ENCODE measurements at places on chromosomes 2 and 18.
A peak's percentile ranks its signal among the peaks of the same experiment; 100 is the strongest.

- no peaks in the 10 kb centered on the region for H3K27me3 ChIP-seq
- no peak overlapping the region for H3K4me3 ChIP-seq
- H3K36me3 ChIP-seq = no peaks in the 10 kb centered on the region
- peak; percentile 32 for DNase-seq
- peaks cover 6% of the 10 kb centered on the region for H3K4me1 ChIP-seq
- no peak overlapping the region for H3K27ac ChIP-seq
Observed at GRCh38 chr2:168434146-168434545, 21.9 kb upstream of the CERS6 start.

- no peak for DNase-seq
- no peak overlapping the region for H3K27ac ChIP-seq
- H3K4me1 ChIP-seq = no peaks in the 10 kb centered on the region
- no peaks in the 10 kb centered on the region for H3K36me3 ChIP-seq
- no peaks in the 10 kb centered on the region for H3K27me3 ChIP-seq
Observed at GRCh38 chr2:122221665-122222064, 466.2 kb downstream of the TSN start.

GRCh38 chr18:36035253-36035652 lies 32.1 kb downstream of the RPRD1A start:
- peaks cover 5% of the 10 kb centered on the region for H3K36me3 ChIP-seq
- H3K27ac ChIP-seq = no peak overlapping the region
- no peak overlapping the region for H3K4me3 ChIP-seq
- no peaks in the 10 kb centered on the region for H3K27me3 ChIP-seq

DNA sequence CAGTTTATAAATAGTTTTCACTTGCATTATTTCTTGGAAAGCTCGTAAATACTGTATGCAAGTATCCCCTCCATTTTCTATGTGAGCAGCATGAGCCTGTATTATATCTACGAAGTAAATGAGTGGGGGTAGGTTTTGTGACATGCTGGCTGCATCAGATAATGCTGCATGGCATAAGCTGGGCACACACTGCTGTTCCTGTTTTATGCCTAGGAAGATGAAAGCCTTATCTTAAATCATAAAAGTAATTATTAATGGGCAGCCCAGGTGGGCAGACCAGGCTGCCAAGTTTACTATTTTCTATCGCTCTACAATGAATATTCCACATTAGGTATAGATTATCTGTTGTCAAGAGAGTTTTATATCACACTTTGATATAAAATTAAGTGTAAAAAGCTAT lies 854.6 kb downstream of the DPP10 start:
- H3K4me1 ChIP-seq = no peaks in the 10 kb centered on the region
- H3K4me3 ChIP-seq = no peak overlapping the region
- H3K27ac ChIP-seq = no peak overlapping the region

DNA sequence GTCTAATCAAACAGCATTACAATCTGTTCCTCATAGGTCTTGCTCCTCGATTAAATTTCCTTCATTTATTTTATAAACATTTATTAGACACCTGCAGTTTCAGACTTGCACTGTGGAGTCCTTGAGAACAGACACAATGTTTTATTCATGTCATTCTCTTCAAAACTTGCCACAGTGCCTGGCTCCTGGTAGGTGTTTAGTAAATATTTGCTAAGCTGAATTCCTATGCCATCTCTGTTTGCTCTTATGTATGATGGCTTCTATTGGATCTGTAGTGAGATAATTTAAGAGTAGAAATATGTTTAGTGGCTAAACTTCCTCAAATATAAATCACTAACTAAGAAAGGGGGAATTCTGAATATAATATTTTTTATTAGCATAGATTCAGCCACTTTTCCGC lies 61.4 kb downstream of the LRATD1 start:
- H3K27ac ChIP-seq = no peak overlapping the region
- H3K36me3 ChIP-seq = no peaks in the 10 kb centered on the region
- no peaks in the 10 kb centered on the region for H3K4me1 ChIP-seq

DNA sequence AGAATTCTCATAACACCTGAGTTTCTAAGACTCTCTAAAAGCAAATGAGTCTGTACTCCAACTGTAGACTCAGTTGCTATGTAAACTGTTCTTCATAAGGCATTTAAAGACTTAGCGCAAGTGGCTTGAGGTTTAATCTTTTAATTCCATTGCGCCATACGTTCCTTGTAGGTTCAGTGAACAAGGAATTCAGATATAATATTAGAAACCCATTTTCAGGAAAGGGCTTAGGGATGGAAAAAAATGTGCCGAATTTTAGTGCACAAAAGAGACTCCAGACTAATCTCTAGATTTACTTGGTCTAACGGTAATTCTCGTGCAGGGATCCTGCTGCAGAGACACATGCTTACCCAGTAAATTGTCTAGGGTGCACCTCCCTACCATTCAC lies 268.9 kb upstream of the TANK start:
- no peaks in the 10 kb centered on the region for H3K36me3 ChIP-seq
- no peak overlapping the region for H3K4me3 ChIP-seq
- H3K27me3 ChIP-seq = no peaks in the 10 kb centered on the region
- DNase-seq = no peak
- no peaks in the 10 kb centered on the region for H3K4me1 ChIP-seq

DNA sequence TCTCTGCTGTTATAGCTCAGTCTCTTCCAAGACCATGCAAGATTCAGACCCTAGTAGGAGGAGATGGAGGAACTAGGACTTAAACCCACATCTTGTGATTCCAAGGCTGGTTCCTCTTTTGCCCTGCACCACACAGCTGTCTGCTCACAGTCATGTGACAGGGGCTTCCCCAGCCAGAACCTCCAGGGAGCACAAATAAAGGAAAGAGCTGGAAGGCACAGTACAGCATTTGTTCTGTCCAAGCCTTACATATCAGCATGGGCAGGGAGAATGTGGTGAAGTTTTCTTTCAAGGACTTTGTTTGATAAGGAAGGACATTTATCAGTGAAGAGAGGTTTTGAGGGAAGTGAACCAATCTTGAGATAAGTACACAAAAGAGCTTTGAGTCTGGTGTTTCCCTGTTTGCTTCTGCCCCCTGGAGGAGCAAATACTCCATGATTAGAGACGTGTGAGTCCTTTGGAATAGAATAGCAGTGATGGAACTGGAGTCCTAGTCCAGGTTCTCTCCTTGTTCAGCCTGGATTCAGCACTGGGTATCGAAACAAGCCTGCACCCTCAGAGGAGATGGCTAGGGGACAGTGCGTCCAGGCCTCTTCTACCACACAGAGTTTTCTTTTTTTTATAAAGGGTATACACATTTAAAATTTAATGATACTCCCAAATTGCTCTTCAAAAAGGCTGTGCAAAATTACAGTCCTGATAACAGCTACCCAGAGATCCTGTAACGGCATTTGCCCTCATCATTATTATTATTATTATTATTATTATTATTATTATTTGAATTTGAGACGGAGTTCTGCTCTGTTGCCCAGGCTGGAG lies 24.6 kb upstream of the CASP10 start:
- peaks cover 27% of the 10 kb centered on the region for H3K4me1 ChIP-seq
- H3K36me3 ChIP-seq = peaks cover 75% of the 10 kb centered on the region
- H3K27me3 ChIP-seq = no peaks in the 10 kb centered on the region
- no peak overlapping the region for H3K4me3 ChIP-seq
- peak; percentile 84 for DNase-seq
- H3K27ac ChIP-seq = peak overlapping the region; percentile 79

GRCh38 chr2:9095690-9096089 lies 92.2 kb upstream of the MBOAT2 start:
- H3K4me3 ChIP-seq = no peak overlapping the region
- peaks cover 6% of the 10 kb centered on the region for H3K27me3 ChIP-seq
- H3K36me3 ChIP-seq = no peaks in the 10 kb centered on the region
- no peaks in the 10 kb centered on the region for H3K4me1 ChIP-seq
- H3K27ac ChIP-seq = no peak overlapping the region

DNA sequence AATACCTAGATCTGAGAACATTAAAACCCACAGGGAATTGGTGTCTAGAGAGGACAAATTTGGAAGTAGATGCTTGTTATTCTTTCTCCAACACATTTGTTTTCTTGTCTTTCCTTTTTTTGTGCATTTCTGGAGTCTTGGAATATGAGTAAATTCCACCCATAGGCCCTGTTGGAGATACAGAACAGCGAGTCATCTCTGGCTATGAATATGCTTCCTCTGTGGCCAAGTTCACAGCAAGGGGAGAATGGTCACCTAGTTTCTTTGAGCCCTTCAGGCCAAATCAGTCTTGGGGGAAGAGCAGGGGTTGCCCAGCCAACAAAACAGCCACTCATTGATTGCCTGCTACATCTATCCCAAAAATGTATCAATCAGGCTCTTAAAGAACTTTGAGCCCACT lies 31.3 kb downstream of the SP140L start:
- DNase-seq = no peak
- no peak overlapping the region for H3K4me3 ChIP-seq
- H3K36me3 ChIP-seq = peaks cover 43% of the 10 kb centered on the region
- H3K27ac ChIP-seq = no peak overlapping the region
- H3K4me1 ChIP-seq = peaks cover 3% of the 10 kb centered on the region

DNA sequence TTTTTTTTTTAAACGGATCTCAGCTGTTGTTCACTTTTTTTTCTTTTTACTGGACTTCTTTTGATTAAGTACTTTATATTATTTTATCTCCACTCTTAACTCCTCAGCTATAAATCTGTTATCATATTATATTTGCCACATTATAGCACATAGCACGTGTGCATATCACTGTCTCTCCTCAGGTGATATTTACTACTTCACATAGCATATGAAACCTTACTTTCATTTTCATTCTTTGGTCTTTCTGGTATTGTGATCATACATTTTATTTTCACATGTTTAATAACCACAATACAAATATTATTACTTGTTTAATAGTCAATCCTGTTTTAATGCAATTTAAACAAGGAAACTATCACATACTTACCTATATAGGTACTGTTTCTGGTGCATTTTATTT lies 993.1 kb upstream of the TMEFF2 start:
- H3K27ac ChIP-seq = no peak overlapping the region
- DNase-seq = no peak
- no peaks in the 10 kb centered on the region for H3K36me3 ChIP-seq
- H3K27me3 ChIP-seq = no peaks in the 10 kb centered on the region
- H3K4me1 ChIP-seq = no peaks in the 10 kb centered on the region

DNA sequence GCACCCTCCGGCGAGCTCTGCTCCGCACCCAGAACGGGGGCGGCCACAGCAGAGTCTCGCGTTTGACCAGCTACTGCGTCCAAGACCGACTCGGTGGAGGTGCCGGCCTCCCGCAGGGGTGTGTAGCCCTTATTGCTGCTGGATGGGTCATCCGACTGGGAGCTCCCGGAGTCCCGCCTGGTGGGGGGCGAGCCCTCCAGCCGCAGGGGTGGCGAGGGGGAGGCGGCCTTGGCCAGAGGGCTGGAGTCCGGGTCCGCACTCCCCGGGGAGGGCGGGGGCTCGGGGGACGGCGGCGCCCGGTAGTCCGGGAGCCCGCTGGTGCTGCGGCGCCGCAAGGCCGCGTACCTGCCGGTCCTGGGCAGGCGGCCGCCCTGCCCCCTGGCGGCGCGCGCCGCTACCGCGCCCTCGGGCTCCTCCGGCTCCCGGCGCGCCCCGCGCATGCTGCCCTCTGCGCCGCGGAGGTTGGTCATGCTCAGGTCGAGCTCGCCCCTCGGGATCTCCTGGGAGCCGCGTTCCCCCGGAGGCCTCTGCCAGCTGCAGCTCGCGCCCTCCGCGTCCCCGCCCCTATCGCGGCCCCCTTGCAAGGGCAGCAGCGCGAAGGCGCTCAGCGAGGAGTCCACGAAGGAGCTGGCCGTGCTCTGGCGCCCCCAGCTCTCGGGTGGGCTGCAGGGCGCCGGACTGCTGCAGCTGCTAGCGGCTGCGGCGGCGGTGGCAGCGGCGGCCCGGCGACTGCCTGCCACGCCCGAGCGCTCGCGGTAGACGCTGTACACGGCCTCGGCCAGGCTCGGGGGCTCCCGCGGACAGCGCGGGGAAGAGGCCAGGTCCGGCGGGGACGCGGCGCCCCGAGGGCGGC lies 4.8 kb downstream of the TMEM200C start:
- peaks cover 12% of the 10 kb centered on the region for H3K4me1 ChIP-seq
- H3K36me3 ChIP-seq = no peaks in the 10 kb centered on the region
- no peak overlapping the region for H3K27ac ChIP-seq
- H3K4me3 ChIP-seq = no peak overlapping the region
- peak; percentile 26 for DNase-seq

DNA sequence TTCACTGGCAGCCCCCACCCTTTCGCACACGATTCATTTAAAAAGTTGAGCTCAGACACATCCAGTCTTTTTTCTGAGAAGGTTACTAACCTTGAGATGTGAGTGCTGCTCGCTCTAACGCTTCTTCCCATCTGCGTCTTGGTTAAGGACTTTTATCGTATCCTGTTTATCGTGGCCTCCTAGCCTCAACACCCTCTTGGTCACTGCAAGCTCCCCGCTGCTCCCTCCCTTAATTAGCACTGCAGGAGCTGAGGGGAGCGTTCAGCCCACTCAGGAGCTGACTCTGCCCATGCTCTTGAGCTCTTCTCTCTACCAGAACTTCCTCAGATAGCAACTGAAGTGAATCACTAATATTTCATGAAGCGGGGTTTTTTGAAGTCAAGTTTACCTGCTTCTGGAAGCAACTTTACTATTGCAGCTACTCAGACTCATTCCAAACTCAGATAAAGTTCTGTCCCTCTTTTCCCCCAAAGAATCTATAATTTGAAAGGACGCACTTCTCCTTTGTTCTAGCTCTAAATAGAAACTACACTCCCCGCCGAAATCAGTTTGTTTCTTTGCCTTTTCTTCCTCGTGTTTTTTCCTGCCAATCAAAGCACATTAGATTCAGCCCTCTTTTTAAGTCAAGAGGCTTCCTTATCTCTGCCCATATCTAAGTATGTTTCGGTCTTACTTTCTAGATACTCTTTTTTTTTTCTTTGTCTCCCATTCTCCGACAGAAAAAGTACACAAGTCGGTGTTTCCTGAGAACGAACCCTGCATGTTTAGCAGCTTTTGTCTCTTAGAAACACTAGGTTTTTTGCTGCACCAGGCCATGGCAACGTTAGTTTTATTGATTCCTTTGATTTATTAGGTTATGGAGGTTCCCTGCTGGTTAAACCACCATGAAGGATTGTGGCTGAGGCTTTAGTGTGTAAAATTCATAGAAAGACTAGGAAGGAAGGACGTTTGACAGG lies 9.3 kb upstream of the CD226 start:
- H3K4me1 ChIP-seq = peaks cover 17% of the 10 kb centered on the region
- H3K36me3 ChIP-seq = no peaks in the 10 kb centered on the region
- H3K27ac ChIP-seq = no peak overlapping the region
- peak; percentile 47 for DNase-seq

- no peak for DNase-seq
- H3K27ac ChIP-seq = no peak overlapping the region
- H3K4me1 ChIP-seq = no peaks in the 10 kb centered on the region
- H3K36me3 ChIP-seq = peaks cover 43% of the 10 kb centered on the region
- no peak overlapping the region for H3K4me3 ChIP-seq
Observed at GRCh38 chr2:102724553-102724952, 37.3 kb upstream of the TMEM182 start.

Measured in natural killer cell (primary cell).